ENCODE measurements at places on chromosomes 12 and 14.

GRCh38 chr12:56359851-56360767, at the start of gene STAT2:
TSS of gene STAT2 (minus strand) at chr12:56360107. CDS start at chr12:56356571, 3,536 bp downstream.
- DNase-seq, result peak; percentile 91

DNA sequence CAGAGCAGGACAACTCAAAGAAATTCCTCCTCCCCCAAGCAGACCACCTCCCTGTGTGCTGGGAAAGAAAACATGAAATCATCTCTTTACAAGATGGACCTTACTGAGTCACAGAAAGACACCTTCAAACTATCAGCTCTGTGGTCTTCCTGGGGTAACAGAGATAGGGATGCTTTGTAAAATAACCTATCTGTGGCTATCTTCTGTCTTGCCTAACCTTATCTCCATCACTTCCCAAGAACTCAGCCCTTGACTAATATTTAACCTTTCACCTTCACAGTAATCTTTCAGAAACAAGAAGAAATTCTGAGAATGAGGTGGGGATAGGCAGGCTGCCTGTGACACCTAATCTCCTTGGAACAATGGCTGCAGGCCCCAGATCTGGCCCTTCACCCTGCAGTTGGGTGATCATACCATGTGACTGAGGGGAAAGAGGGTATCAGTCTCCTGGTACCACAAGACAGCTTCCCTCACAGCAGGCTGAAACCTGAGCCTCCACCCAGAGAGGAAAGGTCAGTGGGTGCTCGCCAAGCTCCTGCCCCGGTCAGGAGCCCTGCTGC, 27.4 kb upstream of the CEBPE start:
- no peak for DNase-seq

DNA sequence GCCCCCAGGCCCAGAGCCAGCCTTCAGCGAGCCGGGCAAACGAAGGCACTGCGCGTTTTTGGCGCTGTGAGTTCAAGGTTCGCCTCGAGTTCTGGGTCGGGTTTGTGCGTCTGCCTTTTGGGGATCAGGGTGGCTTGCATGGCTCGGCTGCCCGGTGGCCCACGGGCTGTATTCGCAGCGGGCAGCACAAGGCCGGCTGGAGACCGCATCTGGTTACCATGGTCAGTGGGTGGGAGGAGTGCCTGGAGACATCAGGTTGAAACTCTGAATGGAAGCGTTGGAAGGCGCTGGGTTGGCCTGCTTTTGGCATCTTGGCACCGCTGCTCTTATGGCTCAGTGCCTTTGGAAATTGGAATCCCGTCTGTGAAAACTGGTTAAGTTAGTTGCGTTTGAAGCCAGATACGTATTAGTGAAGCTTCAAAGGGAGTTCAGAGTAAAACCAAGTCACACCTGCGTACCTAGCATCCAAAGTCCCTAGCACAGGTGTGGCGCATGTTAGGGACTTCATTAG, 50.9 kb downstream of the SNAPC1 start:
- no peak for DNase-seq

- DNase-seq, result no peak
These were observed 177.4 kb upstream of the HIF1A start for GRCh38 chr14:61517911-61518384.

- no peak for DNase-seq
These were observed 99.9 kb upstream of the SLC24A4 start for GRCh38 chr14:92223025-92223424.

DNA sequence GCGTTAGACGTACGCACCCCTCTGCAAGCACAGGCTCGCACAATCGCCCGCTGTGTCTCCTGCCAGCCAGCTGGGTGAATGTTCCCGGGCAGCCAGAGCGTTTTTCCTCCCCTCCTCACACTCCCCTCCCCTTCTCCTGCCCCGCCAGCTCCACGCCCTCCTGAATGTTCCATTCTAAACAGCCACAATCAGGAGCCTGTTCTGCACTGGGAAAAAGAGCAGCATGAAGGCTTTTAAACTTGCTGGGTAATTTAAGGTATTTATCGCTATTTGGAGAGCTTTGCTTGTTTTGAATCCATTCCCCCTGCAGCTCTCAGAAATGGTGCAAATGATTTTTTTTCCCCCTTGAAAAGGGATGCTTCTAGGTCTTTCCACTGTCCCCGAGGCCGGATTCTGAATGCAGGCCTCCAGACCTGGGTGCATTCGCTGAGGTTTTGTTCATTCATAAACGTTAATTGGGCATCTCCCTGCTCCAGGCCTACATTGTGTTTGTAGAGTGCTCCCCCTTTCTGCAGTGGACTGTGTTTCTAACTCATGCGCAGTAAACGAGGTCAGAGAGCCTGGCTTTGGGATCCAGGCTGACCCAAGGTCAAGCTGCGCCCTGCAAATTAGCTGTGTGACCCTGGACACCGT, 212.5 kb downstream of the CHST11 start:
- no peak for DNase-seq

- DNase-seq, result no peak
These were observed 29.1 kb downstream of the RFLNA start for GRCh38 chr12:124323771-124324530.
